ENCODE measurements at places on chromosomes 6 and 20.

- DNase-seq, result no peak
Measured at GRCh38 chr6:6679633-6680032, 91.1 kb downstream of the LY86 start.

DNA sequence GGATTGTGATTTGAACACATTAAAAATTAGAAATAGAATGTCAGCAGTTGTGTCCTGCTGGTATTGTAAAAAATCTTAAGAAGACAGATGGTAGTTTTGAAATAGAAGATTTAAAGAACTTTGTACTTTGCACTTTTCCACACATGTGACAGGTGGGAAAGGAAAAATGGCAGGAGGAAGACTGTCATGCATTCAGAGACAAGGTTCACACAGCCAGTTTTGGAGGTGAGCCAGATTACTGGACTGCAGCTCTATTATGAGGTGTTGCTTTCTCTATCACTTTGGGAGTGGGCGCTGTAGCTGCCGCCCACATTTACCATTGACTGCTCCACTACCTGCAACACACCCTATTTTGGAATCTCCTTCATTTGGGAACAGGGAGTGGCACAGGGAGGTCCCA, 12.1 kb upstream of the NDUFAF4 start:
- no peak for DNase-seq

- peak; percentile 14 for DNase-seq
Measured at GRCh38 chr6:140281236-140281635, 906.8 kb upstream of the CITED2 start.

DNA sequence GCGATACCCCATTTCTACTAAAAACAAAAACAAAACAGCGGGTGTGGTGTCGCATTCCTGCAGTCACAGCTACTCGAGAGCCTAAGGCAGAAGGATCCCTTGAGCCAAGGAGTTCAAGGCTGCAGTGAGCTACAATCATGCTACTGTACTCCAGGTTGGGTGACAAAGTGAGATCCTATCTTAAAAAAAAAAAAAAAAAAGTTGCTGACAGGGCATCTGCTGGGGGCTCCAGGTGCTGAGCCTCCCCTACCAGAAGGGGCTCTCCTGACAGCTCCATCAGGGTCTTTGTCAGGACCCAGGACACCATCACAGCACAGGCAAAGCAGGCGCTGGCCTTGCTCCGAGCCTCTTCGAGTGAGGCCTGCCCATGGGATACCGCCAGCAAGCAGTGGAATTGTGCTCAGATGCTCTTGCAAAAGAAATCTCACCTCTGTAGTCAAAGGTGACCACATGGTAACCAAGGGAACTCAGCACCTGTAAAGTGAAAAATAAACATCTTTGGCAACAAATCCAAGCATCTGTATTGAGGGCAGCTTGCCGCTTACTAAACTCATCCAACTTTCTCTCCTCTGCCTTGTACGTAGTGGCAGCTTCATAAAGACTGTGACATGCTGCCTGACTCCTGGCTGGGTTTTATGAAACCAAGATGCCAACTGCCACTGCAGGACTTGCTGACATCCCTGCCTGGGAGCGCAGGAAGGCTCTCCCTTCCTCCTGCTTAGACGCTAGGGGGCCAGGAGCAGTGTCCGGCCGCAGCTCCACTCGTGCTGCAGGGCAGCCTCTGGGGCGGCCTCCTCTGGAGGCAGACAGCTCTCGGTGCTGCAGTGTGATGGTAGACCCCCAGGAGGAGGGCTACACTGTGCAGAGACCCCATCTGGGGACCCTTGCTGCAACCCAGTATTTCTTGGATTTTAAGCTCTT, 66.9 kb downstream of the PYGB start:
- no peak for DNase-seq

DNA sequence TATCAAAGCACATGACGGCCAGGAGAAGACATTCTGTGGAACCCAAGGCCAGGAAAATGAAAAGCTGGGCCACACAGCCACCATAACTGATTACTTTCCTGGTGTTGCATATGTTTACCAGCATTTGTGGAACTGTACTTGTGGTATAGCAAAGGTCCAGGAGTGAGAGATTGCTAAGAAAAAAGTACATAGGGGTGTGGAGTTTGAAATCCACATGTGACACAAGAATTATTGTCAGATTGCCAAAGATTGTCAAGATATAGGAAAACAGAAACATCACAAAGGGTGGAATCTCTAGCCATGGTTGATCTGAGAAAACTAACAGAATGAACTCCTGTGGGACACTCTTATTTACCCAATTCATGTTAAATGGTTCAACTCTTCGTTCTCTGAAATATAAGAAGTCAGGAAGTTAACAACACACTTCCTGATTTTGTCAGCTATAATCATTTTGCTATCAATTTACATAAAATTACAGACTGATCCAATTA, at the start of gene OR2B2:
Gene OR2B2, minus strand, starts transcription at position 441 of the 491 bp plus-strand sequence. Its CDS starts 77 bp downstream, at position 364.
- DNase-seq, result no peak

All from RWPE1 (cell line).